ENCODE measurements at places on chromosomes 12 and 14. TPM values are rescaled to one million over a fixed set of nuclear protein-coding genes. Genes with fewer than 3 reads are reported as not detected.
A peak's percentile ranks its signal among the peaks of the same experiment; 100 is the strongest.

DNA sequence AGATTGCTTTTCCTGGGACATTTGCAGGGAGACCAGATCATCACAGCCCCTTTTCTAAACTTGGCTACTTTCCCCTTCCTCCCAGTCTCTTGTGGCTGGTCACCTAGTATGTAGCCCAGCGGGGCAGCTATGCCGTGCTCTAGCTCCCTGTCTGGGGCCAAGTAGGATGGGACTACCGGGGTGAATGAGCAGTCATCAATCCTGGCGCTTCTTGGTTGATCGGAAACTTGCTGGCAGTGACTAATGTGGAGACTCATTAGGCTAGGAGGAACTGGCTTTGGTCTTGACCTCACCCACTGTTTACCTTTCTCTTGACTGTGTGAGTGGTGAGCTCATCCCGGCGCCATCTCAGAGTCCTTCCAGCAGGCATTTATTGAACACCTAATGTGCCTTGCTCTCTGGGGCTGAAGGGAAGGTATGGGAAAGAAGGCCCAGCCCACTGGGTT lies 15.9 kb downstream of the PLEKHG3 start:
- DNase-seq = peak; percentile 64

DNA sequence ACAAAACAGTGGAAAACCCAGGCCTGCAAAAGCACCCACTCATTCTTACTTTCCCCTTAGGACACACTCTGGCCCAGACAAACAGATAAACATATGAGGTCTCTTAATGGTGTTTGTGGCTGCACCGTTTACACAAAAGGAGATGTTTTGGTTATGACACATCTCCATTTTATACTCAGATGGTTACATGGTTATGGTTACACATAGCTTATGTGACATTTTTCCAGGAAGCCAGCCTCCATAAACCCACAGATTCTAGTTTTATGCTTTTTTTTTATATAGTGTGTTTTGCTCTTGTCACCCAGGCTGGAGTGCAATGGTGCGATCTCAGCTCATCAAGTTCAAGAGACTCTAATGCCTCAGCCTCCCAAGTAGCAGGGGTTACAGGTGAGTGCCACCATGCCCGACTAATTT lies 3.5 kb upstream of the KLRD1 start:
- no peak for DNase-seq

DNA sequence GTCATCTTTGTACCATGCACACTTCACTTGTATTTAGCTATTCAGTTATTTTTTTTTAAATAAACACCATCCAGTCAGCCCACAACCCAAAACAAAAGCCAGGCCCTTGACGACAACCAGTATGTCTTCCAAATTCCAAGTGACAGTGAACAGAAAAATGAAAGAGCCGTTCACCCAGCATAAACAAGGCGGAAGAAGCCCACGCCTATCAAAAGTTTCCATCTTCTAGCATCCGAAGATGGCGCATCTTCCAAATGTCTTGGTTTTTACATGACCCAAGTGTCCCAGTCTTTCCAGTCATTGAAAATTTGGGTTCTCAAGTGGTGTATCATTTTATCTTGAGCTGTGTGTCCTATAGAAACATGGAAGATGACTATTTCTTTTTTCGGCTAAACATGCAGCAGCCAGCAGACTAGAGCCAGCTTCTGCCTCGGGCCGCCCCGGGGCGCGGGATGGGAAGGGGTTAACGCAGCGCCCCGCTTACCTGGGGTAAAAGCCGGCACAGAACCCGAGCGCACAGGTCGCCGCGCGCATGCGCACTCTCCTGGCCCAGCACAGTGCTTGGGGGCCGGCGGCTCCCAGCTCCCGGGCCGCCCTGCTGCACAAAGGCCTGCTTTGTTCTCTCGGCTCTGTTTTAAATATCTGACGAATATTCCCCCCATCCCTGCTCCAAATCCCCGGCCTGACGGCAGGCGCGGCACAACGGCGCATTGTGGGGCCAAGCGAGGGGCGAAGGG lies 164.8 kb downstream of the ZFP36L1 start:
- no peak for DNase-seq

GRCh38 chr12:116057356-116057755 lies 220.1 kb downstream of the MED13L start:
- DNase-seq = no peak

CD163L1 gene
- 1.7 TPM for total RNA-seq

GRCh38 chr12:113899561-113900471 lies 66.3 kb downstream of the RBM19 start:
- DNase-seq = no peak

DNA sequence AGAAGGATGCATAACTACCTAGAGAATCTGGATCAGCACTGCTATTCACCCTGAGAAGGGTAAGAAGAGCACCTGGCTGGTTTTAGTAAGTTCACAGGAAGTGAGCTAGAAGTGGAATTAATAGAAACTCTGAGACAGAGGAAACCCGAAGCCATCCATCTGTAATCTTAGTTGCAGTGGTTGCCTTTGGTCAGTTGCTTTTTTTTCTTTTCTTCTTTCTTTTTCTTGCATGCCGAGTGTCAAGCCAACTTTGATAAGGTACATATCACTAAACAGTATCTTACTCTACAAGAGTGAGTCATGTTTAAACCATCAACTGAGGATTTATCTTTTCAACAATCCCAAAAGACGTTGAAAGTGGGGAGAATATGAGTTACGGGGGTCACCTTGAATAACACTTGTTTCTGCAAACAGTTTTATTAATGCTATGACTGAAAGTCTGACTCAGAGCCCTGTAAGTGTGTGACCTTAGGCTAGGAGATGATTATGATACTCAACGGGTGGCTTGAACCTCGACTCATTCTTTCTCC lies 26.7 kb downstream of the C12orf75 start:
- DNase-seq = no peak

GRCh38 chr12:8781381-8782127 lies 40.9 kb upstream of the A2ML1 start:
- no peak for DNase-seq

DNA sequence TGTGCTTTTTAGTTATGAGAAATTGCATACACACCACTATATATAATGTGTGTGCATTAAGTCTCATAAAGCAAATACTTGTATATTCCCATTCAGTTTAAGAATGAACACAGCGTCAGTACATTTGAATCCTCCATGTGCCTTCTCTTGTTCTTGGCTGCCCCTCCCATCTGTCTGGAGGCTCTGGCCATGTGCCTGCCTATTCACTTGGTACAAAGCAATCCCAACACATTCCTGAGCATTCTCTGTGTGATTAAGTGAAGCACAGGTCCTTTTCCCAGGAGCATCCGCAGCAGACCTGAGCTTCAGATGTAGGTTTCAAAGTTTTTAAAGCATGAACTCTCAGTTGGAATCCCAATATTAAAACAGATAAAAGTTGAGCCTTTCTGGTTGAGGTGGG lies 58.7 kb downstream of the POLR3B start:
- DNase-seq = no peak

- peak; percentile 92 for DNase-seq
Observed at GRCh38 chr12:95218150-95219133, 835 bp downstream of the VEZT start.

- DNase-seq = no peak
Observed at GRCh38 chr12:65636436-65636835, 187.8 kb upstream of the HMGA2 start.

GRCh38 chr14:69572030-69572840 lies 2.4 kb downstream of the CCDC177 start:
- no peak for DNase-seq

DNA sequence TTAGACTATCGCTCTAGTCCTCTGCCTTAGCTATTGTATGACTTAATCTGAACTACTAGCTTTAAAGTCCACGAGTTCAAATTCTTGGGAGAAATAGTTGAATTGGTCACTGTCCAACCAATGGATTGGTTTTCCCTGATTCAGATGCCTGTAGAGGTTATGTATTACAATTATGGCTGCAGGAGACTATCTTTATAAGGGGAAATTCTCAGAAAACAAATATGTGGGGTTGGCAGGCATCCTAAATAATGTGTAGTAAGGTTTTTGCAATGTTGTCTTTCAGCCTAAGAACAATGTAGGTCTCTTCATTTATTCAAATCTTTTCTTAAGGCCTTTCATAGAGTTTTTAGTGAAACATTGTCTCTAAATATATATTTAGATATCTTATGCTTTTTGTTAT lies 26.9 kb downstream of the MYRFL start:
- DNase-seq = no peak

DNA sequence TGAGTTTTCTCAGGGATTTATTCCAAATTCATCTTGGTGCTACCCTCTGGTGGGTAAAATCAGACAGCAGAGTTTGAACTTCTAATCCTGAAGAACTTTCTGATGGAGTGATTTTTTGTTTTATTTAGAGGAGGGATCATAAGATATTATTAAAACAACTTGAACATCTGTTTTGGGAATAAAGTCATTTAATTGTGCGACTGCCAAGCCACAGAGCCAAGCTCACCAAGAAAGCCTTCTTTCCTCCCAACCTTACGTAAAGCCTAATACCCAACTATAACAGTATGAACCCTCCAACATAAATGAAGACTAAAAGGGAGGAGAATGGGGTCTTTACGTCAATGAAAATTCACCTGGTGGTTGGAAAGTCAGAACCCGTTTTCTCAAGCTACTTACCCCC lies 205.5 kb upstream of the IGF1 start:
- no peak for DNase-seq

- DNase-seq = no peak
Observed at GRCh38 chr14:81886588-81886987, 352.9 kb upstream of the SEL1L start.

DNA sequence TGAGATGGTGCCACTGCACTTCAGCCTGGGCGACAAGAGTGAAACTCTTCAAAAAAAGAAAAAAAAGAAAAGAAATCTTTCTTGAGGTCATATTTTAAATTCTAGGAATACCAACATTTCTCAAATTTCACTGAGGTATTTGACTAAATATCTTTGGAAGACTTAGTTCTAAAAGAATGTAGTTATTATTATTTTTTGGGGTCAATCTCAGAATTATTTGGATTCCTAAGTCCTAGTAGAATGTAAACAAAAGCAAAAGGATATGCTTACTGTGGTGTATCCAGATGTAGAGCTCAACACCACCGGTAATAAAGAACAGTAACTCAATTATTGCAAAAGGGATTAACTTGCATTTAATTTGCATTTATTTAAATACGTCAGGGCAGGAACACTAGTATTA lies 25.0 kb downstream of the PRICKLE1 start:
- DNase-seq = no peak

- no peak for DNase-seq
Observed at GRCh38 chr12:106868982-106869700, 86.6 kb upstream of the TMEM263 start.

GRCh38 chr14:44461811-44462210 lies 45.3 kb downstream of the FSCB start:
- DNase-seq = no peak

GRCh38 chr14:99393059-99393655 lies 87.5 kb downstream of the SETD3 start:
- DNase-seq = no peak

DNA sequence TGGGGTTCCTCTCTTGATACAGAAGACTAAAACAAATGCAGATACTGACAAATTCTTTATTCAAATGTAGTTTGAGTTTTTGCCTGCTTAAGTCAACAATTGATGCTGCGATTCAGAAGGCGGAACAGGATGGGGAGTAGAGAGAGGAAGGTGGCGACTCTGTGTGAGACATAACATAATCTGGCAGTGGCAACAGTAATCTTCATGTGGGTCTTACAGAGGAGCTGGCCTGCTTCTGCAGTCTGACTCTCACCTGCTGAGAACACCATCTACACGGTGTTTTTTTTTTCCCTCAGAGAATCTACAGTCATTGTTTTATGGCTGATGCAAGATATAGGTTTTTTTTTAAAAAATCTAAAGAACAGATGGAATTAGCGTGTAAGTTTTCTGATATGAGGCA lies 10.1 kb downstream of the CCDC92 start:
- DNase-seq = no peak

- DNase-seq = no peak
Observed at GRCh38 chr14:85911044-85911443, 381.1 kb downstream of the FLRT2 start.

- no peak for DNase-seq
Observed at GRCh38 chr14:92973798-92974372, 50.9 kb downstream of the CHGA start.

GRCh38 chr14:90781344-90781761 lies 34.9 kb downstream of the TTC7B start:
- DNase-seq = no peak

- DNase-seq = no peak
Observed at GRCh38 chr12:106022568-106023012, 116.2 kb downstream of the NUAK1 start.

ADAMTS20 gene
- total RNA-seq = not detected

DNA sequence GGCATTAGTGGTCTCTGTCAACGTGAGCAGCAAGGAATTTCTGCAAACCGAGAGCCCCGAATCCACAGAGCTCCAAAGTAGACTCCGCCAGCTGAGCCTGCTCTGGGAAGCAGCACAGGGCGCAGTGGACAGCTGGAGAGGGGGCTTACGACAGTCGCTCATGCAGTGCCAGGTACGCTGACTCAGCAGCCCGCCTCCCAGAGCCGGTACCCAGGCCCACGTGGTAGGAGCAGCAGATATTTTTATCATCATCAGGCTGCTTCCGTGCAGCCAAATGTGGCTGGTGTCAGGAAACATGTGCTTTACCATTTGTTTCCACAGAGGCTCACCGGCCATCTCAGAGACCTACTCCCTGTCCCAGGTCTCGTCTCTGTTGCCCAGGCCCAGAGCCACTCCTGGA lies 73.7 kb downstream of the ESR2 start:
- peak; percentile 79 for DNase-seq

GRCh38 chr14:93299866-93300265 lies 33.0 kb downstream of the BTBD7 start:
- no peak for DNase-seq

DNA sequence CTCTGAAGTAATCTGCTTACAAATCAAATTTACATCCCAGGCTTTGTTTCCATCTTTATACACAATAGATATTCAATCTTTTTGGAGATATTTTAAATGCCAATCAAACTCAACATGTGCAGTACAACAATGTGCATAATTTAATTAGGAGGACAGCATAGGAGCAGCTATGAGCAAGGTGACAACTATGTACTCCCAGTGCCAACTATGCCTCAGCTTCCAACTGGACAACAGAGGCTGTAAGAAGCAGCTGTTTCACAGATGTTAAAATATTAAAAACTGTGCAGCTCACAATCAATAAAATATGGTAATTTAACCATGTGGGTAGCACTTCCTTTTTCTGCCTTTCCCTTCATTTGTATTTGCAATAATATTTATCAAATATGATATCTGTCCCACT lies 99.9 kb downstream of the ST8SIA1 start:
- DNase-seq = no peak

GRCh38 chr12:84658877-84659276 lies 253.7 kb downstream of the SLC6A15 start:
- DNase-seq = no peak

DNA sequence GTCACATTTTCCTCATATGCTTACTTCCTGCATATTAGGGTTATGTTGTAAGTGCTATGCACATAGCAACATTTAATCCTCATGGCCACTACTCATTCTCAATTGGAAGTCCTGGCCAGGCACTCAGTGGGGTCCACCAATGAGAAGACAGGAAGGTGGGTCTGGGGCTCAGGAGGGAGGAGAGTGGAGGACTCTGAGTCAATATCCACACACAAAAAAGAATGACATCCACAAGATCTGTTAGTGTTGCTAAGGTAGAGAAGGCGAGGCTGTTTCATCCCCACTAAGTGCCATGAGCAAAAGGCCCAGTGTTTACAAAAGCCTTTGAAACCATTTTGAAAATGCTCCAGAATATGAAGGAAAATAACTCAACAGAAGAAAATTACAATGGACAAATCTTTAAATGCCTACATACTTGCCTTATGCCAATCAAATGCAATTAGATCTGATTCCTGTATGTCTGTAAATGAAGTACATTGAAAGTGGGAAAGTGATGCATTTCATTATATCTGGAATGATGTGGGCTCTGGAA lies 53.9 kb downstream of the EID3 start:
- peak; percentile 5 for DNase-seq

- DNase-seq = no peak
Observed at GRCh38 chr12:6262211-6262610, 48.3 kb upstream of the PLEKHG6 start.

All from sigmoid colon (tissue), 7 donors.